NCI-H510A (cell line): ENCODE measurements at places on chromosomes 5 and 9.

- no peak for DNase-seq
Measured at GRCh38 chr9:110926828-110927487, 111.3 kb downstream of the LPAR1 start.

GRCh38 chr9:134419000-134419683, 92.9 kb downstream of the RXRA start:
- DNase-seq: no peak

DNA sequence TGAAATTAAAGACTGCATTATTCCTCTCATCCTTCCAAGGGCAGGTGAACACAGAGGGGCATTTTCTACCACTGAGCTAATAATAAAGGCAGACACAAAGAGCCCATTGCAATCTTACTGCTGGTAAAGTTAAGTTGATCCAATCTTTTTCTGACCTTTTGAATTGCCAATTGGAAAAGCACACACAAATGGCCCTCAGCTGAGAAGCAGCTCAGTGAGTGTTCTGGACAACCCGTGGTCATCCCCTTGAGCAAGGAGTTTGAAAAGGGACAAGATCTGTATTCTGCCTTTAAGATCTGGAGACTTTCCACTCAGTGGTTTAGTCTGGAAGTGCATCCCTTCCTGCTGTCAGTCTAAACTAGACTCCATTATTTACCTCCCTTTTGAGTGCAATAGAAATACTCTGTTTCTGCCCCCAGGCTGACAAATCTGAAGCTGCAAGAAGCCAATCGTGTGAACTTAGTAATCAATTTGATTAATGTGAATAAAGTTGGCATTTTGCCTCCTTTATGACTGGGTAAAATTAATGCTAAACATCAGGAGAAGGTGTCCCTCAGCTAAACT, 835.7 kb downstream of the MAT2B start:
- no peak for DNase-seq

- DNase-seq: no peak
Measured at GRCh38 chr5:5736007-5736406, 313.5 kb downstream of the ICE1 start.

- no peak for DNase-seq
Measured at GRCh38 chr9:4298255-4299004, 1.4 kb downstream of the GLIS3 start.

GRCh38 chr5:150576449-150576949, 64.0 kb upstream of the SYNPO start:
- DNase-seq: no peak

DNA sequence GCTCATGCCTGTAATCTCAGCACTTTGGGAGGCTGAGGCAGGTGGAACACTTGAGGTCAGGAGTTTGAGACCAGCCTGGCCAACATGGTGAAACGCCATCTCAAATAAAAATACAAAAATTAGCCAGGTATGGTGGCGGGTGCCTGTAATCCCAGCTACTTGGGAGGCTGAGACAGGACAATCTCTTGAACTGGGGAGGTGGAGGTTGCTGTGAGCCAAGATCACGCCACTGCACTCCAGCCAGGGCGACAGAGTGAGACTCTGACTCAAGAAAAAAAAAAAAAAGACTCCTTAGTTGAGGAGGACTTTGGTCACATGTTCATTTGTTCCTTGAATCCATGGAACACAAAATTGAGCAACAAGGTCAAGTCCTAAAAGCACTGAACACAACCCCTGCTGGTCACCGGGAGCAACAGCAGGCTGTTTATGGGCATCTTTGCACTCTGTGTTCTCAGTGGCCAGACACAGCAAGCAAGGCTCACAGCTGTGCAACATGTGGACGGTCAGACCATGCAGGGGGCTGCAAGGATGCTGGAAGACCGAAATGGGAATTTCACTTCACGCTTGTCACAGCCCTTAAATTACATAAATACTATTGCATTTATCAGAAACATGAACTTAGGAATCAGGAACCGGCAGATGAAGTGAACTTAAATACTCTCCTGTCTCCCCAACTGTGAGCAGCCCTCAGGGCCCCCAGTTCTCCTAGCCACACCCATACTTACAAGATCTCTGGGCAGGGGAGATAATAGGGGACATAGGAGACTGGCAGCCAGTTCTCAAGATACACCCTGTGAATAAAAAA, 2.8 kb downstream of the GBGT1 start:
- DNase-seq: peak; percentile 23

GRCh38 chr9:124037790-124038189, 26.2 kb downstream of the LHX2 start:
- DNase-seq: no peak

DNA sequence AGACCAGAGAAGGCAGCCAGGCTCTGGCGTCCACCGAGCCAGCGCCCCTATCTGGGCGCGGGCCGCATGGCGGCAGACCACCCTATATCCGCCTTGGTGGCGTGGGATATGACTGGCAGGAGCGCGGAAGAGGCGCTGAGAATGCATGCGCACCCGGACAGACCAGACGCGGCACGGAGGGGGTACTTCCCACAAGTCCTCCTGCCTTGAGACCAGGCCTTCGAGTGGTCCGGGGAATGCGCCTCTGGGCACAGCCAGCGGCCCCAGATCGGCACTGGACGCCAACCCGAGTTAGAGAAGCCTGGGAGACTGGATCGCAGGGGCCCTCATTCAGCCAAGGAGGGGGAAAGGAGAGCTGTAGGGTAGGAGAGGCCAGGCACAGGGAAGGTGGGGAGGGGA, 2.5 kb upstream of the LMX1B start:
- no peak for DNase-seq

DNA sequence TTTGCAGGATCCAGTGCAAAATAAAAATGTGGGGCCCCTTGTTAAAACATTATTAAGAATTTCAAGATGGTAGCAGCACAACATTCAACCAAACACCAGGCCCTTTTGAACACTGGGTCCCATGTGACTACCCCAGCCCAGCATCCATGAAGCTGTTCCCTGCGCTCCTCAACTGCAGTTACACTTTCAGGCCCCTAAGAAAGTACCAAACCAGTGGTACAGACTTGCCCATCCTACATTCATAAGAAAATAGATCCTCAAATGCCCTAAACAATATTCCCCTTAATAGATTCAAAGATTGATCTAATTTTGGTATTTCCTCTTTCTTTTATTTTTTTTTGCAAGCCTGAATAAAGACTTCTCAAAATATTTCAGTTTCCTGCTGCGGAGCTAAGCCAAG, 201.7 kb downstream of the EFNA5 start:
- no peak for DNase-seq

- DNase-seq: no peak
Measured at GRCh38 chr5:89694026-89694550, 715.5 kb downstream of the CETN3 start.

DNA sequence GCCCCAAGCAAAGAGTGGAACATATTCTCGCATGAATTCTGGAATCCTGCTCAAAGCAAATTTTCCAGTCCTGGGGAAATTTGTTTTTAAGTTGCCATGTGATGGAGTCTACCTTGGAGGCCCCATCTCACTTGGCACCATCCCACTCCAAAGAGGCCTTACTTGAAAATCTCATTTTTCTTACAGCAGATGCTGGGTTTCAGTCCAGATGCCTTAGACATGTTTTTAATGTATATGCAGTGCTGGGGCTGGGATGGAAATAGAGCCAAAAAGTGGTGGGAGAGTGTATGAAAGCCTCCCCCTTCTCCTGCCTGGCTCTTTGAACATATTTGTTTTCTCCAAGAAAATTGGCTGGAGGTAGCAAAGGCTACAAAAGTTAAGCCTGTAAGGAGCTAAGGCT, 493.7 kb downstream of the ENC1 start:
- no peak for DNase-seq

DNA sequence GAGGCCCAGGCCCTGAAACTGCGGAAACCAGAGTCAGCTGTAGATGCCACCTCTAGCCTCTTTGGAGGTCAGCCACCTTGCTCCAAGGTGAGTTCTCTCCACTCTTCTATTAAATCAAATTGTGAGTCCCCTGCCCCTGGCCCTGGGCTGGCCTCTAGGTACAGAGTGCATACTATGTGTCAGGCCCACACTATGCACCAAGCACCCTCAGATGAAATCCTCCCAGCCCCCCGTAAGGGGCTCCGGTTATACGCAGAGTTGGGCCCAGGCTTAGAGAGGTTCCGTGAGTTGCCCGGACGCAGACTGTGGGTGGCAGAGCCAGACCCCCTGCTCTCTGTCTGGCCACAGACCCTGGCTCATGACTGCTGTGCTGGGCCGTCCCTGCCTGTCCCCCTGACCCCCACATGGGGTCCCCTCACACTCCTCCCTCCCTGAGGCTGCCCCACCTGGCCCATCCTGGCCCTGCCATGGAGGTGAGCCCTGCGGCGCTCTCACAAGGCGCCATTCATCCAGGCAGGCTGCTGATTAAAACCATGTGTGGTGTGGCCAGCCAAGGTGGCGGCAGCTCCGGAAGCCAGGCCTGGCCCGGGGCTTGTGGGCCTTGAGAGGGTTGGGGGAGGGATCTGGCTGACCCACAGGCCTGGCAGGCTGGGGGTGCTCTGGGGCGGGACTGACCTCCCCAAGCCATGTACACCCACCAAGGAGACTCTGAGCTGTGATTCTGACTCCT, 65.5 kb upstream of the SYNPO start:
- DNase-seq: no peak

DNA sequence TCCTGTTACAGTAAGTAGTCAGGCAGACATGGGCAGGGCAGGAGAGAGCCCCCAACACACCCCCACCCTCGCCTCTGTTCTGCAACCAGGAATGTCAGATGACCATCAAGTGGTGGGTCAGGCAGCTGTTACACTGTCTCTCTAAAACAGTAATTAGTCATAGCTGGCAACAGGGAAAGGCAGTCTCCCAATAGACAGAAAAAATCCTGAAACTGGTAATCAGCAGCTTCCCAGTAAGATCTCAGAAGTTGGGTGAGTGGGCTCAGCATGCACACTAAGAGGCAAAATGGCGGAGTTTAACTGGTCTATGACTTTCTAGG, 90.2 kb downstream of the C5orf15 start:
- no peak for DNase-seq

GRCh38 chr5:174523311-174524071, 200.9 kb upstream of the MSX2 start:
- DNase-seq: no peak

GRCh38 chr5:181086884-181087205, 44.1 kb downstream of the OR2V1 start:
- DNase-seq: no peak

- DNase-seq: no peak
Measured at GRCh38 chr5:83925321-83925954, 204.8 kb upstream of the HAPLN1 start.

DNA sequence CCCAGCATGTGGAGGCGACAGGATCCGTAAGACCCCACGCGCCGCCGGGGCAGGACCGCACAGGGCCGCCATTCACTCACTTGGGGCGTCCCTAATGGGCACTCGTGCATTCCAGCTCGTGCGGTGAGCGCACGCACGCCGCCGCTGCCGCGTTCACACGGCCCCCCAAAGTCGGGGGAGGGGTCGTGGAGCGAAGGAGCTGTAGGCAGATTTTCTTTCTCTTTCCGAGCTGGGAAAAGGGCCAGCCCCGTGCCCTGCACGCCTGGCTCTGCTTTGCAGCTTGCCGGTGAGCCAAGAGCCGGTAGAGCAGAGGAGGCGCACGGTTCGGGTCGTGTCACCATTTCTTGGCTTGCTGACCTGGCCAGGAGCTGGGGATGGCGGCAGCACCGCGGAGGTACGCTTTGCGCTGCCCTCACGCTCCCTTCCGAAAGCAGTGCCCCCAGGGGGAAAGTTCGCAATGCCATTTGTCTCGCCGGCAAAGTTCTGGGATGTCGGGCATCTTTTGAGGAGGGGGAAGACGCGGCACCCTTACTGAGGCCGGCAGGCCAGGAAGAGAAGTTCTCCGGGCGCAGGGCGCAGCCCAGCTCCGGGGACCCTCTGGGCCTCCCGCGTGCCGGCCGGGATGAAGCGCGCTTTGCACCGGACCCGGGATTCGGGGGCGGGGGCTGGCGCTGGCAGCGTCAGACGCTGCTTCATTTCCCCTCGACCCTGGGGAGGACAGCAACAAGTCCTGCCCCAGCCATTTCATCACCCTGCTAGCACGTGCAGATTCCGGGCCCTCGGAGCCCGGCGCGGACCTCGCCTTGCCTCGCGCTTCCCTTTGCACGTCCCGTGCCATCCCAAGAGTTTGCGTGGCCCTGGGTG, 898 bp downstream of the STC2 start:
- DNase-seq: no peak

DNA sequence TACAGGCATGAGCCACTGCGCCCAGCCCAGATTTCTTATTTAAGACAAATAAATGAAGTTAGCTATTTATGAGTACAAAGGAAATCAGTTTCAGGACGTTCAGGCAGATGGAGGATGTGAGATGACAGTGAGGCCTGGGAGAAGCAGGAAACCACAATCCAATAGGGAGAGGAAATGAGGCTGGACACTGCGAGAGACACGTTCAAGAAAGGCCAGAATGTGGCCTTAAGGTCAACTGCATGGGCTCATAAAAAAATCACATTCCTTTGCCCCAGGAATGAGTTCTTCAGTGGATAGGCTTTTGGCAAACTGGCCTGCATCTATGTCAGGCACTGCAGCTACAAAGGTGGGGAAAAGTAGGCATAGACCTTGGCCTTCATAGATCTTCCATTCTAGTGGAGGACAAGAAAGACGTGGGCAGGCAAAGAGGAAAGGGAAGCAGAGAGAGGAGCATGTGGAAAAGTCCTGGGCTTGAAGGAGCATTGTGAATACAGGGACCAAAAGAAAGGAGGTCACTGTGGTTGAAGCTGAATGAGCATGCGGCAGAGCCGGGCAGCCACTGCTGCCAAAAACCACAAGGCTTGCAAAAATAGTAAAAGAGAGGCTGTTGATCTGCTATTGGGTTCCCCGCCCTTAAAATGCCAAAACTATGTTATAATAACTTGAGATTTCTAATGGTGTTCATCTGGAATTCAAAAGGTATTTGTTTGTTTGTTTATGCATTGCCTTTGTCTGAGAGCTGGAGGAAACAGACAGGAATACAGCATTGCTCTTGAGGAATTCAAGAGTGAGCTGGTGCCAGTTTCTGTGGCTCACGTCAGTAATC, 133.0 kb downstream of the GNA14 start:
- no peak for DNase-seq

GRCh38 chr5:149379177-149379761, at the start of gene IL17B:
Gene IL17B, minus strand, starts transcription at chr5:149379292. Its CDS starts 67 bp downstream, at chr5:149379225.
- DNase-seq: no peak

DNA sequence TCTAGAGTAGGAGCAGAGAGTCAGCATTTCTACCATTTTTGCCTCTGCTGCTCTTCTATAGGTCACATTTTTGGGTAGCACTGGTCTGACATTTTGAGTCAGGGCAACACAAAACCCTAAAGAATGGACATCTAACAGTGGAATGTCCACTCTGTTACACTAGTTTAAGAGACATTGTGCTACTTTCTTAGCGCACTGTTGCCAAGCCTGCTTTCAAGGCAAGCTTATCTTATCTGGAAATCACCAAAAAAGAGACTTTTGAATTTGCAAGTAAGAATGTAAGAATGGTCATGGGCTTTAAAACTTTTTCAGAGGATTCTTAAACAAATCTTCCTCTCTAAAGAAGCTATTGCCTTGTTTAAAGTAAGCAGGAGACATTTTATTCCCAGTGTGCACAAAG, 73.0 kb upstream of the STARD4 start:
- no peak for DNase-seq

GRCh38 chr5:73153513-73153912, 19.5 kb upstream of the TMEM174 start:
- no peak for DNase-seq

GRCh38 chr5:180375291-180375690, 22.2 kb upstream of the GFPT2 start:
- DNase-seq: no peak

GRCh38 chr9:97300586-97300985, 6.9 kb upstream of the CCDC180 start:
- DNase-seq: no peak

GRCh38 chr9:105708405-105708804, 14.1 kb downstream of the TMEM38B start:
- DNase-seq: no peak
